ENCODE measurements at places on chromosomes 1 and 21.

- DNase-seq = no peak
Measured at GRCh38 chr1:47181095-47181954, 8.5 kb downstream of the PDZK1IP1 start.

DNA sequence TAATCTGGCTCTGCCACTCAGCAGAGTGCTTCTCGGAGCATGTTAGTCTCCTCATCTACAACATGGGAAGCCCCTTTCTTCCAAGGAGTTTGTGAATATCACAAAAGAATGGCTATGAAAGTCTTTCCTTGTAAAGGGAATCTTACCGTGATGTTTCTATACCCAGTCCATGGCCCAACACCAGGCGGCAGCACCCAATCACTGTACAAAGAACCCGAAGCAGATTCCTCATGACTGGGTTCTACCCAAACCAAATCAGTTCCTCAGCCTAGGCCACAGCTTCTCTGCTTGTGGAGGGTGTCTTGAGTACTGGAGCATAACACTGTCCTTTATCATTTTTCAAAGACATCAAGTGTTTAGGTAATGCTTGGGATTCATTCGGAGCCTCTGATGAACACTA is 16.6 kb upstream of the SLFNL1 start:
- DNase-seq = no peak

DNA sequence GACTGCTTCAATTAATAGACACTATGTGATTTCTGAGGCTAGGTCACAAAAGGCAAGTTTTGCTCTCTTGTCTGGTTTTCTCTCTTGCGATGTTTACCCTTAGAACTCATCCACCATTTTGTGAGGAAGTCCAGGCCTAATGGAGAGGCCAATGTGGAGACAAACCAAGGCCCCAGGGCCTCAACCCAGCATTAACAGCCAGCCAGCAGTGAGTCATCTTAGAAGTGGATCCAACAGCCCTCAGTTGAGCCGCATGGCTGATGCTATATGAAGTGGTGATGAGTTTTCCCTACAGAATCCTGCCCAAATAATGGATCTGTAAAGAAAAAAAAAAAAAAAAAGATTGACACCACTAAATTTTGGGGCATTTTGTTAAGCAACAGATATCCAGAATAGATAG is 95.1 kb downstream of the DNTTIP2 start:
- no peak for DNase-seq

DNA sequence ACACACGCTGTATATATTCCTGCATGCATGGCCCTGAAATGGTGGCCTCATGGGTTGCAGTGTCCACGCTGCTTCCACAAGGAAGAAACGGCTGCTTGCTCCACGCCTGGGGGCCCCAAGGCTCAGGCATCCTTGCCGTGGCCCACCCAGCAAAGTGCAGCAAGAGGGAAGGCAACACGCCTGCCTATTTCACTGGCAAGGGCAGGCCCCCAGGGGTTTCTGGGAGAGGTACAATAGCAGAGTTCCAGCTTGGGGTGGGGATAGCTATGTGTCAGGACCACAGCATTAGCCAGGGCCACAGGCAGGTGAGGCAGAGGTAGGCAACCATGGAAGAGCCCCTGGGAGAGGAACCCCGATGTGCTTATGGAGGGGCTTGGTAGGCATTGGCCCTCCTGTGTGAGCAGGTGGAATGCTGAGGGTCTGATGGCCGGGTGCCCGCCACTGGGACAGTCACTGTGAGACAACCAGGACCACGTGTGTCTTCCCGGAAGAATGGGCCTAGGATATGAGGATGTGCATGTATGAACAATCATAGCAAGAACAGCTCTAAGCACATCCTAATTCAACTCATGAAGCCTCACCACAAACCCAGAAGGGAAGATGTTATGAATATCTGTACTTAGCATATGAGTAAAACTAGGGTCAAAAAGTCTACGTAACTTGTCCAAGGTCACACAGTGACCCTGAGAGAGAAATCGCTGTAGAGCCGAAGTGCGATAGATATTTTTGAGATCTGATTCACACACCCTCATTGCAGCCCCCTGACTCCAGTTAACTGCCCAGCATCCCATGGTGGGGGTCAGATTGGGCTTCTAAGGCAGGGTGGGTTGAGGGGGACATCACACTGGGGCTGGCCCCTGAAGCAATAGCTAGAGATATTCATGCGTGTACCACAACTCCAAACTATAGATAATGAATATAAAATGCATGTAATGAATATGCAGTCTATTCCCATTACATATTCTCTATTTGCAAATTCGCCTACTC is 11.8 kb downstream of the TFF2 start:
- DNase-seq = no peak

DNA sequence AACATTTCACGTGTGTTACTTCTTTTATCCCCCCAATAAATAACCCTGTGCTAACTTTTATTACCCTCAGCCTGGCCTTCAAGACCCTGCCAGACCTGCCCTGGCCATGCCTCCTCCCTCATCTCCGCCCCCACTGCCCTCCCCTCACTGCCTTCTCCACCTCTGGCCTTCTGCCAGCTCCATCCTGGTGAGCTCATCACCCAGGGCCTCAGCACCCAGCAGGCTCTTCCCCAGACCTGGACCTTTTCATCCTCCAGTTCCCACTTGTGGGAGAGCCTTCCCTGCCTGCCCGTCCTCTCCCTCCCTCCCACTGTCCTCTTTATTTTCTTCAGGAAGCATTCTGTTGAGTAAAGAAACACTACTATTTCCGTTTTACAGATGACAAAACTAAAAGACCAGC is 72.0 kb downstream of the SLC66A1 start:
- DNase-seq = no peak

GRCh38 chr1:35220976-35221375 is 28.0 kb upstream of the SFPQ start:
- DNase-seq = peak; percentile 35

GRCh38 chr1:89311757-89312156 is 39.1 kb upstream of the GBP5 start:
- no peak for DNase-seq
